Stimulated activated CD4-positive, alpha-beta T cell treated with anti-CD3 and anti-CD28 coated beads, Interleukin-12 subunit alpha, Interleukin-12 subunit beta, amount 100 ng/mL, for 24 hours (primary cell): ENCODE measurements at places on chromosomes 12 and 14.

GRCh38 chr14:48690349-48690748, 895.8 kb downstream of the RPS29 start:
- no peak for DNase-seq

GRCh38 chr14:21428930-21429329, 27.0 kb downstream of the CHD8 start:
- no peak for DNase-seq

GRCh38 chr14:26255213-26255612, 342.6 kb downstream of the NOVA1 start:
- no peak for DNase-seq

DNA sequence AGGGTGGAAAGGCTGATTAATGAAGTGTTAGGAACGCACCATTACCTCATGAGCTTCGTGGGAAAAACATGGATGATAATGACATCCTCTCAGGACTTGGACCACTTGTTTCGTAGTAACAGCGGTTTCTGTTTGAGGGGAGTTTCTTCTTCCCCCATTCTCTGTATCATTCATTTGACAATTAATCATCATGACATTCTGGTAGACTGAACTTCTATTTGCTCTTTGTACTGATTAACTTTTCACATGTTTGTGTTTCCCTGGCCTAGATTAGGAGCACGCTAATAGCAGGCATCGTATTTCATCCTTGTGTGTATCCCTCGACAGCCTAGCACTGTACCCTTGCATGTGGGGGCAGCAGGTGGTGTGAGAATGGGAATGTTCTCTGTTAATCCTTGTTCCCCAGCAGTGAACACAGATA, 8.0 kb downstream of the LRRC74A start:
- no peak for DNase-seq

DNA sequence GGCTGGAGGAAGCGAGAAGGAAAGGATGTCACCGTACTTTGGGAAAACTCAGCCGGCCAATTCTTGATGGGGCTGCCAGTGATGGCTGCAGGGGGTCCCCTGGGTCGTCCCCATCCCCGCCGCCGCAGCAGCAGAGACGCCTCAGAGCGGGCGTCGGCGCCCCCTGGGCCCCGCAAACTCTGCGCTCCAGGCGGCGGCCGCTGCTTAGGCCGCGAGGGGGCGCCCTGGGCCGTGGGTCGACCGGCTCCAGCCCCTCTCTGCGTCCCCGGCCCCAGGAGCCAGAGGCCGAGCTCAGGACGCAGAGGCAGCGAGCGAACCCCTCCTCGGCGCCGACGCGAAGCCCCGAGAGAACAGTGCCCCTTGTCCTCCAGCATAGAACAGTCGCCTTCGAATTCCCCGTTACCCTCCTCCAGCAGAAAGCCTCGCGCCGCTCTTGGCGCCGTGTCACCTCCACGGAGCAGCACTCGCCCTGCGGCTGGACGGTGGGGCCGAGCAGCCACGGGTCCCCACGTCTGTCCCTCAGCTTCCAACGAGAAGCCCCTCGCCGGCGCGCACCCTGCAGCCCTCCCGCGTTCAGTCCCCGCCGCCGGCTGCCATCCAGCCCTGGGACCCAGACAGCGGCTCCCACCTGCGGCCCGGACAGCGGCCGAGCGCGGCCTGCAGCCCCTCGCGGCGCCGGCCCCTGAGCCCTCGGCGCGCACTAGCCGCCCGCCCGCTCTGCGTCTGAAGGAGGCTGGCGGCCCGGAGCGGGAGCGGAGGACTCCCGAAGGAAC, 106.6 kb downstream of the PRICKLE1 start:
- DNase-seq: peak; percentile 15

- no peak for DNase-seq
Measured at GRCh38 chr14:33714527-33715226, 236.2 kb downstream of the EGLN3 start.

DNA sequence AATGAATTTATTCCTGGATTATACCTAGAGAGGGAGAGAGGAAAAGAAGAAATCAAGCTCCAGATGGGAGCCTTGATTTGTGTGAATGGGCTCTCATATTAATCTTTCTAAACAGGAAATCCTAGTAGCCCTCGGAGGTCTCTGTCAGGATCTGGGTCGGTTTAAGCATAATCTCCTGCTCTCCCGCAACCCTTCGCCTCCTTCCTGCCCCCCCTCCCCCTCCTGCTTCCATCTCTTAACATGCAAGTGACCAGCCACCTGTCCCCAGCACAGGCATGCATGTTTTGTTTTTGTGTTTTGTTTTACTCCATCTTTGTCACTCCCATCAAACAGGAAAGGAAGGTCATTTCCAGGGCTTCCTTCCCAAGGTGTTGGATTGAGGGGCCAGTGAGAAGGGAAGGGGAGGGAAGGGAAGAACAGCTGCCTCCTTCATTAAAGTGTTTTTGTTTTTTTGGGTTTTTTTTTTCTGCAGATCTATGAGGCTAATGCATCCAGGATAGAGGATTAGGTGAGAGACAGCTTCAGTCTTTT, 4.8 kb upstream of the KCNA5 start:
- DNase-seq: no peak

- no peak for DNase-seq
Measured at GRCh38 chr14:89637581-89637980, 220.5 kb upstream of the FOXN3 start.

GRCh38 chr14:95273001-95273978, 46.4 kb downstream of the CLMN start:
- DNase-seq: no peak

- DNase-seq: no peak
Measured at GRCh38 chr12:18074001-18074400, 16.0 kb downstream of the RERGL start.

GRCh38 chr14:60482743-60483142, 3.1 kb downstream of the C14orf39 start:
- DNase-seq: no peak

GRCh38 chr14:24795406-24795805, 161.4 kb upstream of the GZMB start:
- DNase-seq: no peak

GRCh38 chr12:112514926-112515642, 96.3 kb downstream of the PTPN11 start:
- no peak for DNase-seq

GRCh38 chr12:80038062-80038560, 61.2 kb upstream of the OTOGL start:
- DNase-seq: no peak

DNA sequence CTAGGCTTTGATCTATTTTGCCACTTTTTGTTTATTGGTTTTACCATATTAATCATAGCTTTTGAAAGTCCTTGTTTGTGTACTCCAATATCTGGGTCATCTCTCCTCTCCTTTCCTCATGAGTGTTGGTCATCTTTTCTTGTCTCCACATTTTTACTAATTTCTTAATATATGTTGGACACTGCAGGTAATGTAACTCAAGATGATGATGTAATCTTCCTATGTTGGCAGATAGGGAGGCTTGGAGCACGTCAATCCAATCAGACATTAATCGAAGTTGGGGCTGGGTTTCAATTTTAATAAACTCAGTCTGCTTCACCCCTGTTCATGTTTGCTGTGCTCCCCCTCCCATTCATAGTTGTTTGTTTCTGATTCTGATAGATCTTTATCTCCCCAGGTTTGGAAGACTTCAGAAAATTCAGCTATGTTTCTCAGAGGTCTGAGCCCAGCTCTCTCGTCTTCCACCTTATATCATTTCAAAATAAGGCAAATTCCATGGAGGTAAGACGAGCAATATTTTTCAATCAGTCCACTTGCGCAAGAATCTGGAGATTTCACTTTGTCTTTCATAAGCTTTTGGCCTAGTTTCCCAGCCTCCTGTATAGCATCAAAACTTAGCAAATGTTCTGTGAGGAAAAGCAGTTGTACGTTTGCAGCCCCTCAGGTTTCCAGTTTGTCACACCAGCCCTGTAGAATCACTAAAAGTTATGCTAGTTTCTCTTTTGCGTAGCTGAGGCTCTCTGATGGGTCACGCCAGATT, 504.1 kb downstream of the TMTC2 start:
- DNase-seq: no peak

- DNase-seq: no peak
Measured at GRCh38 chr12:2356601-2357125, 303.9 kb downstream of the CACNA1C start.

- peak; percentile 55 for DNase-seq
Measured at GRCh38 chr14:77032844-77033621, 4.5 kb upstream of the IRF2BPL start.

- no peak for DNase-seq
Measured at GRCh38 chr14:71693381-71693780, 238.8 kb upstream of the RGS6 start.

- DNase-seq: peak; percentile 41
Measured at GRCh38 chr14:89417465-89418225, 612 bp upstream of the FOXN3 start.

GRCh38 chr12:65229441-65229840, 49.0 kb upstream of the MSRB3 start:
- no peak for DNase-seq

DNA sequence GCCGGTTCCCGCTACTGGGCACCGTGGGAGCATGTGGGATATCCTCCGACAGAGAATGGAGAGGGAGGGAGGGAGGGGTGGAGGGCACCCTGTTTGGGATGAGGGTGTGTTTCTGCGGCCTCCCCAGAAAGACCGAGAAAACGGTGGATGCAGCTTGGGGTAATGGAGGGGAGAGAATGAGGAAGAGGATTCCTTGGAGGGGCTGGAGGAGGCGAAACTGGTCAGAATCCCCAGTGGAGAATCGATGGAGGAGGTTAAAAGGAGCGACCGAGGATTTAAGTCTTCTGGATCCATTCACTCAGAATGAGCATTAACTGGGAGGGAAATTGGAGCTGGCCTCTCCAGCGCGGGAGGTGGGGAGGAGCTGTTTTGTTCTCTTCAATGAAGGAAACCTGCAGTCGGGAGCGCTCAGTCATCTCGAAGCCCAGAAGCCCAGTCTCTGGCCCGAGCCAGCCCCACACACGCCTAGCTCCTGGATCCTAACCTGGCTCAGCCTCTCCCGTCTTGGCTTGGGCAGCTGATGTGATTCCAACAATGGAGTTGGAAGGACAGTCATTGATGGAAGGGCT, 581 bp downstream of the ARG2 start:
- DNase-seq: no peak

- DNase-seq: no peak
Measured at GRCh38 chr14:71487449-71487848, 444.8 kb upstream of the RGS6 start.

DNA sequence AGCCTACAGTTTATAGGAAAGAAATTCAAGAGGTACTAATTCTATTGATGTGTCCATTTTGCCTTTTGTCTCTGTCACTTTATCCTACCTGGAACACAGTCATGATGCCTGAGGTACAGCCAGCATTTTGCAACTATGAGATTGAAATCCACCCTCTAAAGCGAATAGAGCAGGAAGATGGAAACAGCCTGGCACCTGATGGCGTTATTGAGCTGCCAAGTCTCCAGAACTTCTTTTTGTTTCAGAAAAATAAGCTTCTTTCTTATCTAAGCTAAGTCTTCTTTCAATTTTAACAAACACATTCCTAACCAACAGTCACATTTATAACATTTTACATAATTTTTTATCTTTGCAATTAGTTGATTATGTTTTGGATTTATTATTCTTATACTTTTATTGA, 182.1 kb downstream of the PAWR start:
- no peak for DNase-seq

DNA sequence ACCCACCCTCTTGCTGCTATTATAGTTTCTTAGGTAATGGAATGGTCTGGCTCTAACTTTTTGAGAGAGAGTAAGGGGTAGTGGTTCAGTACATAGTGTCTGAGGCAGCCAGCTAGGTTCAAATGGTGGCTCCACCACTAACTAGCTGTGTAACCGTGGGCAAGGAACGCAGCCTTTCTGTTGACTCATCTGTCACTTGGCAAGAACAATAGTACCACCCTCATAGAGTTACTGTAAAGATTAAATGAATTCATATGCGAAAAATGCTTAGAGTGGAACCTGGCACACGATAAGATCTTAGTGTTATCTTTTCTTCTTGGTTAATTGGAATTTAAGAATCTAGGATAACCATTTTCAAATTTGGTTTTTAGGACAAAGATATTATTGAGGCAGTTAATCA, 14.0 kb downstream of the CCDC62 start:
- no peak for DNase-seq

GRCh38 chr14:81332725-81333124, 67.4 kb downstream of the STON2 start:
- no peak for DNase-seq

DNA sequence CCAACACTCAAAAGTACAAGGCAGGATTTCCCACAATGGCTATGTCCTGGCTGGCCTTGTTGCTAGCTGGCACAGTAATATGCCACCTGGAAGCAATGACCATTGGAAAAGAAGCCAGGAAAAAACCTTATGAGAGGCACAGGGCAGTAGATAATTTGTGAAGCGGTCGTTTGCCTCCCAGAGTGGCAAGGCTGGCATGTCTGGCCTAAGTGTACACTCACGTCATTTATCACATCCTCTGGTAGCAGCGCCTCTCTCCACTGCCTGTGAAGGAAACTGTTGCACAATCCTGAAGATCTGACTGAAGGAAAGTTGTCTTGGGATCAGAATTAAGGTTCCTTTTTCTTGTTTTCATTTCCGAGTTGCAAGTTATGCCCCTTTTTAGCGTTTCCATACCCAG, 408.5 kb downstream of the ZFP36L1 start:
- DNase-seq: no peak

- DNase-seq: no peak
Measured at GRCh38 chr12:117231750-117232149, 41.5 kb upstream of the FBXO21 start.

DNA sequence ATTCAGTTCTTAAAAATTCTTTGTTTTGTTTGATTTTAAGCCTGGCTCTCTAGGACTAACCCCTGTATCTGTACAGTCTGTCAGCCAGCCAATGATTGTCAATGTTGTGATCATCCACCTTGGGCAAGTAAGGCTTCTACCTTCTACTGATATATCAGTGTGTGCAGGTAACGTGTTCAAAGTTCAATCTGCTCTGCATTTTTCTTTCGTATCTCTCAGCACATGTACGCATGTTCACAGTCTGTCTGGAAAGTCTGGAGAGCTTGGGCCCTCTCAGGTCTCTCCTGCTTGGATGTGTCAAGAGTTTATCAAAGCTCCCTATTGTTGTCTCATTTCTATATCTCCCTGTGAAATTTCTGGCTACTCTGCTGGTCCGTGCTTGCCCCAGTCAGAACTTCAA, 138.6 kb upstream of the VRK1 start:
- no peak for DNase-seq
